ENCODE measurements at places on chromosomes 4 and X.
A peak's percentile ranks its signal among the peaks of the same experiment; 100 is the strongest.

GRCh38 chrX:30748342-30748960 lies 95.2 kb downstream of the GK start:
- DNase-seq = no peak

- DNase-seq = no peak
Observed at GRCh38 chrX:64536736-64537135, 141.5 kb upstream of the MTMR8 start.

DNA sequence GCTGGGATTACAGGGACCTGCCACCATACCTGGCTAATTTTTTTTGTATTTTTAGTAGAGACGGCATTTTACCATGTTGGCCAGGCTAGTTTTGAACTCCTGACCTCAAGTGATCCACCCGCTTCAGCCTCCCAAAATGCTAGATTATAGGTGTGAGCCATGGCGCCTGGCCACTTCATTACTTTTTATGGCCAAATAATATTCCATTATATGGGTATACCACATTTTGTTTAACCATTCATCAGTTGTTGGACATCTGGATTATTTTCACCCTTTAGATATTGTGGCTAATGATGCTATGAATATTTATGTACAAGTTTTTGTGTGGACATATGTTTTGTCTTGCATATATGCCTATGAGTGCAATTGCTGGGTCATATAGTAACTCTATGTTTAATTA lies 8.6 kb upstream of the FHIP1A start:
- no peak for DNase-seq

DNA sequence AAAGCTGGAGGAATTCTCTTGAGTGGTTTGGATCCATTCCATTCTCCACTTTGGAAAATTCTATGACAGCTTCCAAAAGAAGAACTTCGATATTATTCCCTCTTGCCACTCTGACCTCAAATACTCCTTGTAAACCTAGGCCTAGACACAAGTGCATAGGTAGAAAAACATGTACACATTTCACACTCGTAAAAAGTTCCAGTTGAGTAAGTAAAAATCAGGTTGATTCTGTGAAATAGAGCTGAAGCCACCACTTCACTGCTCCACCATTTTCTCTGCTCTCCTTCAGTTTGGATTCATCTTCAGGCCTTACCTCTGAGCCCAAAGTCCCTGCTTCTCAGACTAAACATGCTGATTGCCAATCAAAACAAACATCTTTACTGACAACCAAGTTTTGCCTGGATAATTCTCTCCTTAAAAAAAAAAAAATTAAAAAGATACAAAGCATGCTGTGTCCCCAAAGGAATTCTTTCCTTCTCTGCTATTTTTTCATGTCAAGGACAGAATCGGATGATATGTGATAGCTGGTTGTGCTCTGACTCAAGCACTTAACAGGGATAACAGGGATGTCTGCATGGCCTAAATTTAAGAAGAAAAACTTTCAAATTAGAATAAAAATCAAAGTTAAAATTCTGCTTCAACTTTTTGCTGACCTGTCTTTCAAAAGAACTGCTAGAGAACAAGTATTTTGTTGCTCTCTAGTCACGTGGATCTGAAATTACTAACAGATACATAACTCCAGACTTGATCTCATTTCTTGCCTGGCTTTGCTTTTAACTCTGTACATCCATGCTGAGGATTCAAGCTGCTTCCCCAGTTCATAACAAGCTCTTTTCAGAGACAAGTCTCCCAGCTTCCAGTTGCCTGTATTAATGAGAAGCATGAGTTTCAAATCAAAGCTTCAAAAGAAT lies 420.9 kb upstream of the INTU start:
- DNase-seq = no peak

DNA sequence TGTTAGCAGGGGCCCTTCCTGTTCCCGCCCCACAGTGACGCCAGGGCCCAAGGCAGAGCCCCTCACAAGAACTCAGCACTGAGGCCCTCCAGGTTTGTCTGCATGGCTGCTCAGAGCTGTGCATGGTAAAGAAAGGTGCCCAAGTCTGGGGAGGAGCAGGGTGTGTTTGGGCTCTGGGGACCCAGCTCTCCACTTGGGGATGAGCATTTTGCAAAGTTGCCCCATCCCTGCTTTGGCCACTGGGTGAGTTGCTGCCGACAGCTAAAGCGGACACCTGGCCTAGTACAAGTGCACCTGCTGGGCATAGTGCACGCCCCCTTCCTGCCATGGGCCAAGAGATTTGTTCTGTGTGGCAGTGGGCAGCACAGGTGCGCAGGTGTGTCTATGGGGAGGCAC lies 2.0 kb upstream of the MXD4 start:
- no peak for DNase-seq

DNA sequence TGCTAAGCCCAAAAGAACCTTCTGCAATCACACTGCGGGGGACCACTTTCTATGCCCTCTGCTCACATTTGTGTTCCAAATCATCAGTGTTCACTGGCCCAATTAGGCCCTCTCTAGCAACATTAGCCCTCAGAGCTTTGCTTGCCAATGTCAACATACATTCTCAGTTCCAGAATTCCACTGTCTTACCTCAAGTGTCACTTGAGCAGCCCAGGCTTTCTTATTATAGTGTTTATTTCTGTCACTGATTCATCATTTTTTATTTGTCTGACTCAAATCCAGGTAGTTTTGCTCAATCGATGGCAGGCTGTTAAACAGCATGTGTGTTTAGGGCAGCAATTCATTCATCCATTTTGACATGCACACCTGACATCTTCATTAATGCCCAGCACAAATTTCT lies 291.2 kb downstream of the TEX13A start:
- DNase-seq = no peak

DNA sequence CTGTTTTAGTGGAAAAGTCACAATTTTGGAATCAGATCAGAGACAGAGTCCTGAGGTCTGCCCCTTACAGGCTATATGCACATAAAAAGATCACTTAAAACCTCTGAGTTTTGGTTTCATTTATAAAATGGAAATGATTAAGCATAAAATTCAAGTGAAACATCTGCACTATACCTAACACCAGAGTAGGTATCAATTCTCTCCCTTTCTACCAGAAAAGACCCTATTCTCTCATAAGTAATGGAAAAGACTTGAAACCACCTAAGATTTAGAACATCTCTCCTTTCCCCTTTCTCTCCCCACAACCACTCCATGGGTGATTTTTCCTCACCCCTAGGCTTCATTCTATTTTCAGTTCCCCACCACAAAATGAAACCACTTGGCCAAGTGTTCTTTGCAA lies 907 bp downstream of the LHFPL1 start:
- no peak for DNase-seq

- no peak for DNase-seq
Observed at GRCh38 chrX:12868747-12869146, 1.9 kb downstream of the TLR7 start.

GRCh38 chr4:96102541-96103026 lies 262.7 kb downstream of the PDHA2 start:
- DNase-seq = no peak

DNA sequence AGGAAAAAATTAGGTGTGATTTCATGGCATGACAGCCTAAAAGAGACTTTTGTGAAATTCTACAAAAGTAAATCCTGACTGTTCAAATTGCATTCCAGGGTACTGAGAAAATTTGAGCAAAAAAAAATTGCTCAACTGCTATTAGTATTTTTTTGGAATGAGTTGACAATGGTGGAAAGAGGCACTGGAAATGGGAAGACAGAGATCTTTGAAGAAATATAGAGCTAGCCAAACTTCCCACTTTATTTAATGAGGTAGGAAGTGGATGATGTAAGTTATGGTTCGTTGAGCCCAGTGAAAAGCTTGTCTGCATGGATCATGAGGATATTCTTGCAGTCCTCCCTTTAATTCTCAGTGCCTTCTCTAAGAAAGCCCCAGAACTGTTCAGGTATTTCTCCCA lies 183.8 kb downstream of the PTTG2 start:
- DNase-seq = no peak

DNA sequence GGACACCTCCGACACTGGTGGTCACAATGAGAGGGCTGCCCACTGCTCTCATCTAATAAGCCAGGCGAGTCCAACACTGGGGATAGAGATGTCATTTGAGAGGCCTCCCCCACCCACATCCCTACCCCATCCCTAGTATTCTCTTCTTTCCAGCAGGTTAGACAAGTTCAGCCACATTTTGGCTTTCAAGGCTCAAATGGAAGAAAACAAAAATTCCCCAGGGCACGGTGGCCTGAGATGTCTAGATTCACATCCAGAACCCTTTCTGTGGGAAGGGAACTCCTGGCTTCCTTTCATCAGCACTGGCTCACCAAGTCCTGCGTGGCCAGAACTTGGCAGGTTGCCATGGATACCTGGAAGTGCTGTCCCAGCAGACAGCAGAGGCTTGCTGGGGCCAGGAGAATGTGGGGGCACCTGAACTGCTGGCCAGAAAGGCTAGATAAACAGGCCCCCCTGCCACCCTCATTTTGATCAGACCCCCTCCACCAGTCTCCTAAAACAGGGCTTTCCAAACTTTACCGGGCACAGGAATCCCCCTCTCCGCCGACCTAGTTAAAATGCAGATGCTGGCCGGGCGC lies 1.3 kb upstream of the NYX start:
- DNase-seq = no peak

- no peak for DNase-seq
Observed at GRCh38 chrX:119391279-119391678, 7.9 kb upstream of the SLC25A43 start.

GRCh38 chrX:45497290-45497689 lies 296.6 kb upstream of the DIPK2B start:
- DNase-seq = no peak

DNA sequence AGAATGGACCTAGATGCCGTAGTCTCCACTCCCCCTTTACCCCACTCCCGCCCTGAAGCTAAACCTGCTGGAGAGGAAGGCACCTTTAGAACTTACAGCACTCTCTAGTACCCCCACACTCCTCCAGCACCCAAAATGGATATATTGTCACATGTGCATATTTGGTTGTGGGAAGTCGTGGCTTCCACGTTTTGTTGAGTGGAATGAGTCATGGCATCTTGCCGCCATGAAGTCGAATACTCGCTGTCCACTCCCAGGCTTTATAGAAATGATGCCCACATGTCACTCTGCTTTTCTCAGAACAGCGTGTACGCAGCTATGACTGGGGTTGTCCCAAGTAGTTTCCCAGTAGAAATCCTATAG lies 545 bp downstream of the ABCE1 start:
- DNase-seq = peak; percentile 14

GRCh38 chr4:172998527-172999469 lies 169.8 kb upstream of the GALNT7 start:
- no peak for DNase-seq

DNA sequence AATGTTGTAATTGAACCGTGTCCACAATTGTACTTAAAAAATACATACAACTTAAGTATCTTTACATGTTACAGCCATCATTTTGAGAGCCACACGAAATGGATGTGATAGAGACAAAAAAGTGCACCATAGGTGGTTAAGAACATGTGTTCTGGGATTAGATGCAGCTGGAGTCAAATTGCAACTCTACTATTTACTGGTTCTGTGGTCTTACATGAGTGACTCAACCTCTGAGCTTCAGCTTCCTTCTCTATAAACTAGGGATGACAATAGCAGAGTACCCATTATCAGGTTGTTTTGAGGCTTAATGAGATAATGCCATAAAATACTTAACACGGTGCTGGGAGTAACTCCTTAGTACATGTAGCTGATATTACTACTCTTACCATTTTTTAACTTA lies 130.4 kb downstream of the IDS start:
- DNase-seq = no peak

DNA sequence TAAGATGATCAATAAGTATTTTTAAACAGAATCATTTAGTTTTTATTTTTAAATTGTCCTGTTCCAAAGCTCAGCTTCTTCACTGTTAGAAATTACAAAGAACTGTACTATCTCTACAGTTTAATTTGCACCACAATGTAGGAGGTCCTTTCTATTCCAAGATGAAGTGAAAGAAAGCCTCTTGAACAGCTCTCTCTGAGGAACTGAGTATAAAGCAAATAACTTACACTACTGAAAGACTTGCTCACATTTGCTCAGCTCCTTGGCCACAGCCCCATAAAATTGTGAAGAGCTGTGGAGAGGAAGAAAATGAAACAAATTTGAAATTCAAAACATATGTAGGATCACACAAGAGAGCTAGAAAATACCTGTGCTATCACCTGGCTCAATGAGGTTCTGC lies 68.6 kb downstream of the ENPEP start:
- DNase-seq = no peak

All from stimulated activated CD8-positive, alpha-beta memory T cell treated with anti-CD3 and anti-CD28 coated beads, Interleukin-7, amount 100 ng/mL, for 24 hours (primary cell).